NCI-H748 treated with DMSO at 0.1 percent for 48 hours (cell line): ENCODE measurements at places on chromosomes 5 and 9.

- DNase-seq: no peak
Measured at GRCh38 chr9:134342746-134343115, 16.5 kb downstream of the RXRA start.

DNA sequence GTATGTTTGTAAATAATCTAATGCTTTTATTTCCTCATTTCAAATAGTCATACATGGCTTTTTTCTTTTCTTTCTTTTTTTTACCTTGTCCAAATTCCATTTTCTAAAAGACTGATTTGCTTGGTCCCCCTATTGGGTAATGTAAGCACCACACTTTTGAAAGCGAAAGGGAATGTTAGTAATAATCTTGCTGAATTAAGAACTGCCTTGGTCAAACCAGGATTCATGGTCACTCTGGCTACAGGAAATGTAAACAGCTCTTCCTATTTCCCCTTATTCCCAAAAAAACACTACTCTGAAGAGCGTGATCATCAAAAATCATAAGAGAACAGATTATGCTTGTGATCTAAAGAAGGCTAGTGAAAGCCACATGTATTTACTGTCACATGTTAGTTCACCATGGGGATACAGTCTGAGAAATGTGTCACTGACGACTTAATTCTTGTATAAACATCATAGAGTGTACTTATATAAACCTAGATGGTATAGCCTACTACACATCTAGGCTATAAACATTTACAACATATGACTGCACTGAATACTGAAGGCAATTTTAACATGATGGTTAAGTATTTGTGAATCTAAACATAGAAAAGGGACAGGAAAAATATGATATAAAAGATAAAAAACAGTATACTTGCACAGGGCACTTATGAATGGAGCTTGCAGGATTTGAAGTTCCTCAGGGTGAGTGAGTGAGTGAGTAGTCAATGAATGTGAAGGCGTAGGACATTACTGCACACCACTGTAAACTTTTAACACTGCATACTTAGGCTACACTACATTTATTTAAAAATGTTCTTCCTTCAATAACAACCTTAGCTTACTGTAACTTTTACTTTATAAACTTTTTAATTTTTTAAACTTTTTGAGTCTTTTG, 75.3 kb downstream of the HMGCR start:
- DNase-seq: no peak

GRCh38 chr9:136093995-136094881, 851 bp downstream of the NACC2 start:
- no peak for DNase-seq

DNA sequence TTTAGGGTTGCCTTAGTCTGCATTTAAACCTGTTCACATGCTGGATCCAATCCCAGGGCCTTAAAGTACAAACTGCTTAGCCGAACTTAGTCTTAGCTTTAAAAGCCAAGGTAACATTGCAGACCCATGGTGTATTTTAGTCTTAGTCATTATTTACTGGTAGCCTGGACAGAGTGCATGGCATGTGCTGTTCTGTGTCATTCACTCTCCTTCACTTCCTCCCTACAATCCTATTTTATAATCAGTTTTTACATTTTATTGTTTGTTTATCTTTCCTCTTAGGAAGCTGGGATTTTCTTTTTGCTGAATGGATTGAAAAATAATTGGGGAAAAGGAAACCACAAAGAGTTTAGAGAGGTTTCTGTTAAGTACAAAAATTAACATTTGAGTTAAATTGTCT, 29.4 kb upstream of the TAL2 start:
- no peak for DNase-seq

DNA sequence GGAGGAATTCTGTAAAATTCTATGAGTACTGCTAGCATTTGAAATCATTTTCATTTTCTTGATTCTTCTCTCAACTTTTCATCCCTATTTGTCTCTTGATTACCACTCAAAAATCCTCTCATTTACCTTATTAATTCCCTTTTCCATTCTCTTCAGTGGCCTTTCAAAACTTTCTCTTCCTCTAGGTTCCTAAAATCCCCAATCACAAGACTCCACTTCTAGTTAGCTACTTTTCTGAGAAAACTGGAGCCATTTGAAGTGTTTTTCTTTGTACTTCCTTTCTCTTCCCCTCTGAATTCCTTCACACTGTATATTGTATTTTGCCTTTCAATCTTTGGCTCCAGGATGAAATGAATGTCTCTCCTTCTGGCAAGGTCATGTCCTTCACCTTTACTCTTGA, 61.3 kb upstream of the NR4A3 start:
- no peak for DNase-seq

- DNase-seq: no peak
Measured at GRCh38 chr9:131258186-131258585, 18.1 kb downstream of the FAM78A start.

- peak; percentile 55 for DNase-seq
Measured at GRCh38 chr9:117682955-117683710, 21.1 kb upstream of the TLR4 start.

GRCh38 chr9:93659044-93659836, 82.9 kb downstream of the PHF2 start:
- no peak for DNase-seq

DNA sequence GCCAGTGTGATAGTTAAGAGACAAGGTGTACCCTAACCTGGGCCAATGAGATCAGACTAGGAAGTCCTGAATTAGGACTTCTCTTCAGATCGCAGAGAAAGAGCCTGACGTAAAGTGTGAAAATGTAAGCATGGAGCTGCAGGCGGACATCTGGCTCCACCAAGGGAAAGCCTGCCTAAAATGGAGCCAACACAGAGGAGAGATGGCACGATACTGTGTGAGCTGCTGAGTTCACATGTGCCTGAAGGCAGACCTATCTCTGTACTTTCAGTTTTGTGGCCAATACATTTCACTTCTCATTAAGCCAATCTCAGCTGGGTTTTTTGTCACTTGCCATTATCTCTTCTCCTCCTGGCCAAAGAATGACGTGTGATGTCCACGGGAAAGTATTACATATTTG, 210.5 kb downstream of the ELAVL2 start:
- DNase-seq: no peak

GRCh38 chr9:93357649-93358048, 93.8 kb upstream of the FAM120A start:
- DNase-seq: no peak

- DNase-seq: no peak
Measured at GRCh38 chr9:75448281-75448680, 360.0 kb downstream of the OSTF1 start.

DNA sequence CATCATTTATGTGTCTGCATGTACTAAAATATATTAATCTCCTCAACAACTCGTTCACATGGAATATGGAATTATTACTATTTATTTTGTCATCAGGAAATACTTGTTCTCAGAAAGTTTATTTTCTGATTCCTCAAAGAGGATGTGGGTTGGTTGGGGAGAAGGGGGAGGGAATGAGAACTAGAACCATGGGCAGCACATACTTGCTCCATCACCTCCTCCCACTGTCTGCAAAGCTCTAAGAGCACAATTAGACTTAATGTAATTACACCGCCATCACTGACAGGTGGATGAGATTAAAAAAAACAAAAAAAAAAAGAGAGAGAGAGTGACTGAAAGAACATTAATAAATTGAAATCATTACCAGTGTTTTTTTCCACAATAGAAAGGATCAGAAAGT, 98.2 kb downstream of the OXCT1 start:
- DNase-seq: peak; percentile 25

- no peak for DNase-seq
Measured at GRCh38 chr5:150548123-150548522, 40.2 kb downstream of the NDST1 start.

- no peak for DNase-seq
Measured at GRCh38 chr9:37904445-37905130, 661 bp upstream of the SLC25A51 start.

- DNase-seq: no peak
Measured at GRCh38 chr9:13758936-13759335, 479.4 kb upstream of the MPDZ start.

GRCh38 chr9:25990376-25990775, 312.1 kb upstream of the TUSC1 start:
- DNase-seq: no peak

GRCh38 chr9:118418887-118419565, 714.8 kb downstream of the TLR4 start:
- no peak for DNase-seq

DNA sequence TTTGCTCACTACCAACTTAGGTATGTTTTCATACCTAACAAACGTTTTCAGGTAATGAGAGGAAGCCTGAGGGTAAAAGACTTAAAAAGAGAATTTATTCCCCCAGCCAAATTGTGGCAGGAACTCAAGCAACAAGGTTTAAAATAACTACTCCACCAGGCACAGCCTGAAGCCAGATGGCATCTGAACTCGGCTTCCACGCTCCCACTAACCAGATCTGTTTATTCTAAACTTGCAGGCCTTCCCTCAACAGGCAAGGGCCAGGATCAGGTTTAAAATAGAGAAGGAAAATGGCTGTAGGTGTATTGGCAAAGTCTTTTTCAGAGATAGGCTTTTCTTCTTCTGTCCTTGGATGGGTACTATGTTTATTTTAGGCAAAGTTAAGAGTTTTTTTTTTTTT, 89.4 kb downstream of the OTULIN start:
- DNase-seq: no peak

- DNase-seq: no peak
Measured at GRCh38 chr5:147985608-147986007, 78.2 kb upstream of the SPINK5 start.

DNA sequence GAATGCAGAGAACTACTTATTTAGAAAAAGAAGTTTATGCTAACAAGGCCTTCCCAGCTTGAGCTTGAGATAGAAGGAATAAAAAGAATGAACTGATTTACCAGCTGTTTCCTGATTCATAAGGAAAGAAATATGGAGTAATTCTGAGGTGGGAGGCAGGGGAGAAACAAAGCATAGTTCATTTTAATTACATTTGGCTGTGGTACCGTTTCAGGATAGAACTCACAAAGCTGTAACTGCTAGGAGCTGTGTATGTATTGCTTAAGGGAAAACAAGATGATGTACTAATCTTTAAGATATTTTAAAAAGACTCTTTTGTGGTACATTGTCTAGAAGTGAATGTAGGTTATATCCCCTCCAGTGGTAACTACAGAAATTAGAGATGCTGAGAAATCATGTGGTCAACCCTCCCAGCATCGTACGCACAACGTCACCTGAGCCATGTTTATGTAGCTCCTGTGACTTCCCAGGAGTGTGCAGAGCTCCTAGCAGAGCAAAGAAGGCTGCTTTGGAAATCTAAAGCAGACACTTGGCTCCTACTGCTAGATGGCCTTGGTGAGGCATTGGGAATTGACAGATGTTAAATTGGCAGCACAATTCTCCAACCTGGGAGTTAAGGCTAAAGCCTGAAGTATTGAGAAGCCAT, 208.3 kb upstream of the VLDLR start:
- no peak for DNase-seq

- no peak for DNase-seq
Measured at GRCh38 chr9:104463864-104464263, 40.2 kb upstream of the OR13F1 start.

GRCh38 chr5:53777864-53778618, 217.6 kb downstream of the NDUFS4 start:
- no peak for DNase-seq

- no peak for DNase-seq
Measured at GRCh38 chr9:81874931-81875330, 53.3 kb upstream of the SPATA31D4 start.

- DNase-seq: no peak
Measured at GRCh38 chr5:10801931-10802666, 41.1 kb upstream of the DAP start.

- peak; percentile 15 for DNase-seq
Measured at GRCh38 chr5:95261437-95262175, 23.3 kb downstream of the MCTP1 start.

- no peak for DNase-seq
Measured at GRCh38 chr5:32014096-32014745, 159.9 kb downstream of the GOLPH3 start.

DNA sequence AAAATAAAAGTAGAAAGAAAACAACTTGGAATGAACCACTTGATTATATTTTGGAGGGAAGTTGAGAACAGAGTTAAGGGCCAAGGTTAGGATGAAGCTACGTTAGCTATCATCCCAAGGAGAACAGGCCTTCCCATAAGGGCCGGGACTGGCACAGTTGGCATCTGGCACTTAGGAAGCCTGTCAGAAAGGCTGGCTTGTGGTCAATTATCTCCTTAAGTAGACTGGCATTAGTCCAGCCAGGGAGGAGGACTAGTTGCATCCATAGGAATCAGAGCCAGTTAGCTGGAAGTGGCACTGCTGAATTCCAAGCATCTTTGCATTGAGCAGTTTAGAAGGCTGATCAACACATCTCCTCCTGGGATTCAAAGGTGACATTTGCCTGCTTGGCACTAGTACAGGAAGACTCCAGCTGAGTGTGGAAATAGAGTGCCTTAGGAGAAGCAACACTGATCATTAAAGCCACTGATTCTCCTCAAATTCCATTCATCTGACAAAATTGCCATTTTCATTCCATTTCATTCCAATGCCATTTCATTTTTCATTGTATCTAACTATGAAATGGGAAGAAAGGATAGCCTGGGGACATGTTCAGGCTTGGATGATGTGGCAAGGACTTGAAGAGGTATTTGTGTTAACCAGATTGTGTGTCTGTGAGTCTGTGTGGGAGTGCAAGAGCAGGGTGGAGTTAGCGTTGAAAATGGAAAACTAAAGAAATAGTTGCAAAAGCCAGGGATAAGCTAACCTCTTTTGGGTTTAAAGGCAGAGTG, 5.5 kb downstream of the FOXB2 start:
- DNase-seq: no peak

DNA sequence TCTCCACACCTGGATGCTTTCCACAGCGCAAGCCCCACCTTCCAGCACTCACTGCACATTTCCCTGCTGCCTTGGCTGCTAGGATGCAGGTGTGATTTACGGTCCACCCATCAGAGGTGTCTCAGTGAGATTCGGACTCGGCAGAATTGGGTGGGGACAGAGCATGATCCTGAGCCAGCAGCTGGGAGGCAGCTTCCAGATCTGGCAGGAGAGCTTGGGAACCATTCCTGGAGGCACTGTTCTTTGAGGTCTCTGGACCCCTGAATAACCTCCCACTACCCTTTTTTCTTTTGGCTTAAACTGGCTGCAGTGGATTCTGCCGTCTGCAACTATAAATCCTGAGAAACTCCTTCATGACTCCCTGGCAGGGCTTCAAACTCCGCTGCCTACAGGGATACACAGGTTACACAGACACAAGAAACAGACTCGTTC, 99.6 kb upstream of the PHYKPL start:
- no peak for DNase-seq
